ENCODE measurements at places on chromosomes 2 and 18.

DNA sequence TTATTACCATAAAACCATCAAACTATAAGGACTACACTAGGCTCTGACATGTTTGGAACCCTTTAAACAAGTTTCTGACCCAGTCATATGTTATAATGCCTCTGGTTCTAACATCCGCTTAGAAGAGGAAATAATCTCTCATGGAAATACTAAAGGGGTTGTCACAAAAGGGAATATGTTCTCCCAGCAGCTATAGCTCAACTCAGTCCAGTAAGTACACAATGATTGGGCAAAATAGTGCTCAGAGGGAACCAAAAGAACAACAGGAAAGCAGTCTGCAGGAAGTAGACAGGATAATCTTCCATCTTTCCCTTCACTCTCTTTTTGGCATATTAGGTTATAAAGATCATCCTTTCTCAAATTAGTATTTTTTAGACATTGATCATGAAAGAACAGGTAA lies 4.3 kb downstream of the SRBD1 start:
- peak; percentile 57 for DNase-seq

DNA sequence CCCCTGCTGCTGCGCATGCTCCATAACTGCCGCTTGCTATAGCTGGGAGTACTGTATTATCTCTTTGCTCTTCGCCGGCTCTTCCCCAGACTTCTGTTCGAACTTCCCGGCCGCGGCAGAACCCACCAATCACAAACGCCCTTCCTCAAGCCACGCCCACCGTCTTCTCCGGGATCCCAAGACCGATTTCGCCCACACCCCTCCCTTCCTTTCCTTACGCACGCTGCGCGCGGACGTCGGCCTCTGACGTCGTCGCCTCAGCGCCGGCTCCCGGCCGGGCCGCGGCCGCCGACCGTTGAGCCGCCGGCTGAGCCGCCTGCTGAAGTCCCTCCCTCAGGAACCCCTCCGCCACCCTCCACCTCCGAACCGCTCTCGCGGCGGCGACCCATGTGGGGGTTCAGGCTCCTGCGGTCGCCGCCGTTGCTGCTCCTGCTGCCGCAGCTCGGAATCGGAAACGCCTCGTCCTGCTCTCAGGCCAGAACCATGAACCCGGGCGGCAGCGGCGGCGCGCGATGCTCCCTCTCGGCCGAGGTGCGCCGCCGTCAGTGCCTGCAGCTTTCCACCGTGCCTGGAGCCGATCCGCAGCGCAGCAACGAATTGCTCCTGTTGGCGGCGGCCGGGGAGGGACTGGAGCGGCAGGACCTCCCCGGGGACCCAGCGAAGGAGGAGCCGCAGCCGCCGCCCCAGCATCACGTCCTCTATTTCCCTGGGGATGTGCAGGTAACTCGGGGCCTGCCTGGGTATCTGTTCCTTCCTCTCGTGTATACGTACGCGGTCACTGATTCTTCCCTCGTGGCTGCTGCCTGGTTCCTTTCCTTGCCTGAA lies at the start of gene C2orf69:
Gene C2orf69 (plus strand): TSS at position 242 of the 825 bp plus-strand sequence. CDS start 146 bp downstream, at position 388.
- DNase-seq, result peak; percentile 99

- DNase-seq, result no peak
Observed at GRCh38 chr18:59960272-59960671, 60.5 kb downstream of the PMAIP1 start.

- DNase-seq, result peak; percentile 19
Observed at GRCh38 chr2:141554810-141555209, 576.0 kb downstream of the LRP1B start.

DNA sequence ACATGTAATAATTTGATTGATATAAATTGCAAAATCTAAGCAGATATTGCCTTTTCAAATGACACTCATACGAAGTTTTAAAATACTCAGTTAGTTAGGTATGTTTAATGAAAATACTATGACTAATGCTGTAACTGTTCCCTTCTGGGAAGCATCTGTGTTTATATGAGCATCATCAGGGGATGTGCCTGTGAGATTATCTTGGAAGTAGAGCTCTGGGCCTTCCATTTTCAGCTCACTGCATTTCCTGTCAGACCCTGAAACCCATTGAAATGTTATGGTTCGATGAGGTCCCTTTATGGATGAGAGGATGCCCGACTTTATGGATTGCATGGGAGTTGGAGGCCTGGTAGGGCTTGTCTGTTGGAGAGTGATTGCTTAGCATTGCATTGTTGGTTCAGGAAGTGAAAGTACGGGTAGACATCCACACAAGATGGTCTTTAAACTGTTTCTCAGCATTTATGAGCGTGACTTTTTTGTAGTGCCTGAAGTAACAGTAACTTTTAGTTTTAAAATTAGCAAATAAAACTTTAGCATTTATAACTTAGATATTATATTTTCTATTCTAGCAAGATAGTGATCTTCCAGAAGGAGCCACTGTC lies 28.7 kb downstream of the ELP2 start:
- peak; percentile 92 for DNase-seq

DNA sequence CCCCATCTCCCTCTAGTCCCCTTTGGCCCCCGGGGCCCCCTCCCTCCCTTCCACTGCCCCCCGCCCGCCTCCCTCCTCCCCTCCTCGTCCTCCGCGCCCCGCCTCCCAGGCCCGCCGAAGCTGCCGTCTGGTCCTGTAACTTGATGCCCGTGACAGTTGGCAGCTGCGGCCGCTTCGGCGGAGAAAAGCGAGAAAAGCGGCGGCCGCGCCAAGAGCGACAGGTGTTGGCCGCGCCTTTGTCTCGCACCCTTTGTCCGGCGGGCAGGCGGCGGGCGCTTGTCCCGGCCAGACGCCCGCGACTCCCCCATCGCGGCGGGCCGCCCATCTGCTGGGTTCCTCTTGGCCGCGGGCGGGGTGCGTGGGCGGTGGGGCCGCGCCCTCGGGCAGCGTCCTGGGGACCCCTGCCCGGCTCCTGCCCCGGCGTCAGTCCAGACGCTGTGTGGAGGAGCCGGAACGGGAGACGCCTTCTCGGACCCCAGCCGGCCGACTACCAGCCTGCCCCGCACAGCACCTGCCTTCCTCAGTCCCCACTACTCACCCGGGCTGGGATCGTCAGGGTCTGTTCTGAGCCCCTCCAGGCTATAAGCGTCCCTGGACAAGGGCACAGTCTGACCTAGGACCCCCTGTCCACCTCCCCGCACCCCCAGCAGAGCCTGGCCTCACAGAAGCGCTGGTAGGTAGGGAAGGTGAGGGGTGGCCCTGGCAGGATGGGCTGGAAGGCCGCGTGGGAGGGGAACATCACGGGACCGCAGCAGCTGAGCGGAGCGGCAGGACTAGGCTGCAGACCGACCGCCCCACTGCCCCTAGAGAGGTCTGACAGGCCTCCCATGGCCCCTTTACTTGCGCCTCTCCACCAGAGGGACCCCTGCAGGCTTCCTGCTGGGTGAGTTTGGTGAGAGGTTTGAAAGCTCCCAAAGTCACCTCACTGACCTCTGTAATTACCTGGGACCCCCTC lies 1.2 kb upstream of the HES6 start:
- DNase-seq, result peak; percentile 30

All from dermis blood vessel endothelial cell (primary cell).